ENCODE measurements at places on chromosomes 6 and 20.

- no peak for DNase-seq
Observed at GRCh38 chr6:11830105-11830504, 51.5 kb upstream of the ADTRP start.

DNA sequence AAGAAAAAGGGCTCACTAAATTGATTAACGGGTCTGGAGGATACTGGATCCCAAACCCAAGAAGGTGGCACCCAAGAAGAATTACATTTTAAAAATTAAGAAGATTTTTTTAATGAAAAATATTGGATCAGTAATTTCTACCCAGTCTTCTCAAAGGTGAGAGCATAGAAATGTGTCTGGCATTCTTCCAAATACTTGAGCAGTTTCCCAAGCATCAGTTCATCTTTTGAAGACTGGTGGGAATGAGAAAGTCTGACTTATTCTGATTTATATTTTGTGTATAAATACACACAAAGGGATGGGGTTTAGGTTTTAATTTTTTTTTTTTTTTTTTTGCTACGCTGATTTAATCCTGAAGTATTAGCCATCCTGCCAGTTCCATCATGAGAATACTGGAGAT lies 3.3 kb downstream of the MGME1 start:
- DNase-seq = no peak

DNA sequence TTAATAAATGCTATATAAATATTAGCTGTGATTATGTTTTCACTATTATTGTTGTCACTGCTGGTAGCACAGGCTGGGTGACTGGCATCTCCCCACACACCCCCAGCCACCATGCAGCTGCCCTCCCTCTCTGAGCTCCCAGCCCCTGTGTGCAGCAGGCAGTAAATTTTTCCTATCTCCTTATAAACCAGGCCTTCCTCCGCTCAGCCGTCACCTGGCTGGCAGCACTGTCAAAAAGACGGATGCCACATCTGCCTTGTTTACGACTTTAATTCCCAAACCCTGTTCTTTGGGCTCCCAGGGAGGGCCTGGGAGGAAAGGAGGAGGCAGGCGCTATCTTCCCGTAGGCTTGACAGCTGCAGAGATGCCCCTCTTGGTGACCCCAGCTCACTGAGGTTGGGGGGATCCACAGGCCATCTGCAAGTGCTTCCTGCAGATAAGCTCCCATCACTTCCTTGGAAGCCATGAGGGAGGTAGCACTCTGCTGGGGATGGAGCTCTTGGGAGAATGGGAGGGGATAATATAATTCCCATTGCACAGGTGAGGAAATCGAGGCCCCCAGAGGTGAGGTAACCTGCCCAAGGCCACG lies 94.5 kb downstream of the GRM4 start:
- no peak for DNase-seq

GRCh38 chr20:46190478-46191167 lies 72.5 kb downstream of the CD40 start:
- no peak for DNase-seq

GRCh38 chr20:45813006-45813340 lies 529 bp downstream of the UBE2C start:
- no peak for DNase-seq

DNA sequence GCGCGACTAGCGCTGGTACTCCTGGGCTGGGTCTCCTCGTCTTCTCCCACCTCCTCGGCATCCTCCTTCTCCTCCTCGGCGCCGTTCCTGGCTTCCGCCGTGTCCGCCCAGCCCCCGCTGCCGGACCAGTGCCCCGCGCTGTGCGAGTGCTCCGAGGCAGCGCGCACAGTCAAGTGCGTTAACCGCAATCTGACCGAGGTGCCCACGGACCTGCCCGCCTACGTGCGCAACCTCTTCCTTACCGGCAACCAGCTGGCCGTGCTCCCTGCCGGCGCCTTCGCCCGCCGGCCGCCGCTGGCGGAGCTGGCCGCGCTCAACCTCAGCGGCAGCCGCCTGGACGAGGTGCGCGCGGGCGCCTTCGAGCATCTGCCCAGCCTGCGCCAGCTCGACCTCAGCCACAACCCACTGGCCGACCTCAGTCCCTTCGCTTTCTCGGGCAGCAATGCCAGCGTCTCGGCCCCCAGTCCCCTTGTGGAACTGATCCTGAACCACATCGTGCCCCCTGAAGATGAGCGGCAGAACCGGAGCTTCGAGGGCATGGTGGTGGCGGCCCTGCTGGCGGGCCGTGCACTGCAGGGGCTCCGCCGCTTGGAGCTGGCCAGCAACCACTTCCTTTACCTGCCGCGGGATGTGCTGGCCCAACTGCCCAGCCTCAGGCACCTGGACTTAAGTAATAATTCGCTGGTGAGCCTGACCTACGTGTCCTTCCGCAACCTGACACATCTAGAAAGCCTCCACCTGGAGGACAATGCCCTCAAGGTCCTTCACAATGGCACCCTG lies 1.6 kb downstream of the TPBG start:
- peak; percentile 56 for DNase-seq

- DNase-seq = no peak
Observed at GRCh38 chr6:111711984-111712752, 106.5 kb upstream of the TRAF3IP2 start.

- DNase-seq = no peak
Observed at GRCh38 chr6:126682440-126682839, 342.5 kb downstream of the CENPW start.

DNA sequence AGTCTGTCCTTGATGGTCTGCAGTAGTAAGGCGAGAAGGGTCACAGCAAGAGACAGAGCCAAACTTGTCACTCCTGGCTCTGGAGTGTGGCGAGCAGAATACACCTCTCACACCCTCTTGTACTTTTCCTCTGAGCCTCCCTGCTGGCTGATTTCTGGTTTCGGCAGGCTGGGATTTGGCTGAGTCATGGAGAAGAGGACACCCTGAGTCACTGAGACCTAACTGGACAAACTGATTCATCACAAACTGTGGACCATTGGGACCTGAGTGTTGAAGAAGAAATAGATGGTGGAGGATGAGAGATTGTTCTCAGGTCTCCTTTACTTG lies 101.7 kb downstream of the F13A1 start:
- no peak for DNase-seq

GRCh38 chr6:134346932-134347545 lies 29.1 kb upstream of the SGK1 start:
- no peak for DNase-seq

DNA sequence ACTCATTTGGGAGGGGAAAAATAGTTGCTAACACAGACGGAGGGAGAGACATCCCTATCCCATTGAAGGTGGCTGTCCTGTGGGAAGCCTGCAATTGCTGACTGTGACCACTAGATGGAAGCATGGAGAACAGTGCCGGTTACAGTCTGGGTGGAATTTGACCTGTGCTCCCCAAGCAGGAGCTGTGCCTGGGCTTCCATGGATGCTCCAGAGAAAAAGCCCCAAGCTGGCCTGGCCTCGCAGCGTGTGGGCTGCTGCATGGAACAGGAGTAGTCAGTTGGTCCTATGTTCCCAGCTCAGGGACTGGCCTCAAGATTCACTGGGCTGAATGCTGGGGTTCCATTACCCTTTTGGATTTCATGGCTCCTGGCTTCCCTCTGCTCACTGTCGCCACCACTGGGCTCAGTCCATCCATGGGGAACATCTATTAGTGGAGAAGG lies 116.3 kb upstream of the CHD6 start:
- no peak for DNase-seq

DNA sequence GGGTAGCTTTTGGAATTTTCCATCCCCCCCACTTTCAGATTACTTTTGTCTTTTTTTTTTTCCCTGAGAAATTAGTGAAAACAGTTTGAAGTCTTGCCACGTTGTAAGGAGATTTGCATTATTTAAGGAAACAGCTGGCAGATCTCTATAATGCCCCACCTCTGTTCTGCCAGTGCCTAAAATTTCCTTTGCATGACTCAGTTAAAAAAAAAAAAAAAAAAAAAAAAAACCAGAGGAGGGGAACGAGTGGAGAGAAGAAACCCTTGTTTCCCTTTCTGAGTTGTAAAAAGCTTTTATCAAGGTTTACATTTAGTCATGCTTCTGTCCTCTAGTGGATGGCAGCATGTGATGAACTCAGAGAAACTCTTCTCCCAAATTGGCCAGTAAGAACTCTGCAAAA lies 33.5 kb downstream of the CARMIL1 start:
- no peak for DNase-seq

- DNase-seq = no peak
Observed at GRCh38 chr6:14207448-14207847, 89.9 kb downstream of the CD83 start.

- DNase-seq = no peak
Observed at GRCh38 chr6:154134471-154135147, 95.6 kb downstream of the OPRM1 start.

- no peak for DNase-seq
Observed at GRCh38 chr6:24795106-24795505, 3.6 kb downstream of the ARMH2 start.

GRCh38 chr6:155200012-155200411 lies 63.8 kb upstream of the CLDN20 start:
- no peak for DNase-seq

All from GM06990 (cell line).